AG04449 (cell line): ENCODE measurements at places on chromosomes 13 and 19.

DNA sequence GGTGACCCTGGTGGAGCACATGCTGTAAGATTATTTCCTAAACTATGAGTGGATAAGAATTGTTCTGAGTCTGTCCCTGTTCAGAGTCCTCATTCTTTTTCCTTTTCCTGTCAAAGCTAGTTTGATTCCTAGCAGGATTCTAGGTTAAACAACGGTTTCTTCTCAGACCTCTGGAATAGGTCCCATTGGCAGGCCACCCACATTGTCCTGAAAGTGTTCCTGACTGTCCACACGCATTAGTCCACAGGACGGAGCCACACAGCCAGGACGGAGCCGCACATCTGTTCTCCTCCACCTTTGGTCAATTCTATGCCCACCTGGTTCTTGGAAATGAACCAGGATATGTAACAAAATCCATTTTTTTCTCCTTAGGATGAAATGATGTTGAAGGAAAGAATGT, 46.1 kb downstream of the ANKRD10 start:
- DNase-seq: no peak

- no peak for DNase-seq
Observed at GRCh38 chr19:49489601-49490167, 2.3 kb downstream of the RPL13A start.

- no peak for DNase-seq
Observed at GRCh38 chr19:31616031-31616430, 266.8 kb upstream of the TSHZ3 start.

DNA sequence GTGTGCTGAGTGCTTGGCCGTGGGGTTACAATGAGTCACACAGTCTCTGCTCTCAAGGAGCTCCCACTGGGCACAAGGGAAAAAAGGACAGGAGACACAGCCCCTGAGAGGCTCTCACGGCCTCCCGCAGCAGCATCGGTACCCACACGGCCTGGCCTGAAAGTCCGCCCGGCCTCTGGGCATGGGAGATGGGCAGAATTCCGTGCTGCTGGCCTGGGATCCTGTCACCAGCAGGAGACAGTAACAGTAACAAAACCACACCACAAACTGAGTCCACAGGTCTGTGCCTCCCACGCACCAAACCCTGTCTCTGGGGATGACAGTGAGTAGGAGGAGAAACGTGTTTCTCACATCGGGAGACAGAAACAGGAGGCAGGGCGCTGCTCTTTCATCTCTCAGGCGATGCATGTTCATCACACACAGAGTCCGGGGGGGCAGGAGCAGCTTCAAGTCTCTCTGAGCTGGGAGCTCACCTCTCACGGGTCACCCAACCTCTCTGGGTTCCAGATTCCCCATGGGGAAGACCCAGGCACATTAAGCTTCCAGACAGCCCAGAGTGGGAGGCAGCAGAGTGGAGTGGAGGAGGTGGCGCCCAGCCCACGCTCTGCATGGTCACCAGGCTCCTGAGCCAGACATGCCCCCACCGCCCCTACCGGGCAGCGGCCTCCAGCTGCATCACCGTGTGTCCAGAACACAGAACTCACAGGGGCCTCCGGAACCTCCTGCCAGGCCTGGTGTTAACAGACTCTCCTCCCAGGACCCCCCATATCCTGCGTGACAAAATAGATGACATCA, 124.7 kb upstream of the VSTM2B start:
- no peak for DNase-seq

DNA sequence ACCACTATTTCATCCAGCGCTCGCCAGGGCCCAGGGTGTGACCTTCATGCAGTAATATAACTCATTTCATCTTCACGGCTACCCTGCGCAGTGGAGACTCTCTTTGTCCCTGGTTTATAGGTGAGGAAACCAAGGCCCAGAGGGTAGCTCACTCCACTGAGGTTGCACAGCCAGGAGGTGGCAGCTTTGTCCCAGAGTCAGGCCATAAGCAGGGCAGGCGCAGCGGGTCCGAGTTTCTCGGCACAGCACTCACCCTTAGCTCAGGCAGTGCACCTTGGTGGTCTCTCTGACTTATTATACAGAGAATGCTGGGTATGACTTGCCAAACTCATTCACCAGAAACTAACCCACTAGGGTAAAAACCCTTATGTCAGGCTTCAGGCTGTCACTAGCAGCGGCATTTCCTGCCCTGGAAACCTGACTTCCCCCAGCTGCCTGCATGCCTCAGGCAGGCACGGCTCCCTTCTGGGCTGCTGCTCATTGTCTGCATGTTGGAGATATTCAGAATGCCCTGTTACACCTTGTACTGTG, 24.5 kb downstream of the PPP5C start:
- DNase-seq: no peak

- DNase-seq: no peak
Observed at GRCh38 chr13:32142956-32143375, 111.4 kb downstream of the FRY start.

GRCh38 chr13:36870050-36870692, 49.9 kb downstream of the SMAD9 start:
- DNase-seq: no peak

DNA sequence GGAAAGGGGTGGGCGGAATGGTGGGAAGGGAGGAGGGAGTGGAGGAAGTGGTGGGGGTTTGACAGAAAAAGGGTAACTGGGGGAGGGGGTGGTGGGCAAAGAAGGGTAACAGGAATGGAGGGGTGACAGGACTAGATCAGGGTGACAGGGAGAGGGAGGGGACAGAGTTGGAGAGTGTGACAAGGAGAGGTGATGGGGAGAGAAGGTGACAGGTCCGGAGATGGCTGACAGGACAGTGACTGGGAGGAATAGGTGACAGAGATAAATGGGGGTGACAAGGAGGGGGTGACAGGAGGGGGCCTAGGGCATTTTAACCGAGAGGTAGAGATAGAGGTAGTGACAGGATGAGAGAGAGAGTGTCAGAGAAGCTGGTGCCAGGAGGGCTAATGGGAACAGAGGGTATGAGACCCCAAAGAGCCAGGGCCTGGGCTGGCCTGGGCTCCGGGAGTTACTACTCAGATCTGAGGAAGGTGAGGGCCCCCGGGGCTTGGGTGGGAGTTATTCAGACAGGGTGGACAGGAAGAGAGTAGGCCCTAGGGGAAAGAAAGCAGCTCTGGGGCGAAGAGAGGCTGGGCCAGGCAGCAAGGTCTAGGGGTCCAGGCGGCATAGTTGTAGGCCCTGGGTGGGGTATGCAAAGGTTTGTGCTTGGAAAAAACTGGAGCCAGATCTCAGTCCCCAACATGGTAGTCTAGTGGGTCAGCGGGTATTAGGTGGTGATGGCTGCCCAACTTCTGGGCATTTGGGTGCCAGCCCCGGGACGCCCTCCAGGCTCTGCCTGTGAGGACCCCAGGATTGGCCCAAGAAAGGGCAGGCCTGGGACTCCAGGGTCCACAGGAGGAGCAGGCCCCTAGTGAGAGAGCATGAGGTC, 660 bp downstream of the CIC start:
- no peak for DNase-seq

- no peak for DNase-seq
Observed at GRCh38 chr19:48551437-48552302, at the start of gene SULT2B1. Gene SULT2B1 (plus strand): TSS chr19:48552172. CDS start chr19:48552253, 81 bp downstream.

DNA sequence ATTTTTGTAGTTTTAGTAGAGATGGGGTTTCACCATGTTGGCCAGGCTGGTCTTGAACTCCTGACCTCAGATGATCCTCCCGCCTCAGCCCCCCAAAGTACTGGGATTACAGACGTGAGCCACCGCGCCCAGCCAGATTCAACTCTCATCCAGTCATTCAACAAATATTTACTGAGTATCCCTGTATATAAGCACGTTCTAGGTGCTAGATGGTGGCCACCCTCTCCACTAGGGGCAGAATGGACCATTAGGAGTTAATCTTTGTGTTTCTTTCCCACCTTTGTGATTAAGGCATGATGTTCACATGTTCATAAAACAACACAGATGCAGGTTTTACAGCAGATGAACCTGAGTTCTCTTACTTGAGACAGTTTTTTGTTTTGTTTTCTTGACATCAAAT, 7.3 kb downstream of the SHKBP1 start:
- DNase-seq: no peak

- DNase-seq: no peak
Observed at GRCh38 chr13:77002590-77003190, 10.8 kb downstream of the CLN5 start.

GRCh38 chr19:14536926-14537692, 7.7 kb downstream of the TECR start:
- DNase-seq: no peak

GRCh38 chr13:113616281-113616906, 31.8 kb downstream of the TFDP1 start:
- DNase-seq: no peak

- DNase-seq: no peak
Observed at GRCh38 chr19:42421591-42422031, 5.6 kb downstream of the LIPE start.

- DNase-seq: no peak
Observed at GRCh38 chr19:41563854-41564514, 12.0 kb upstream of the CEACAM21 start.

- no peak for DNase-seq
Observed at GRCh38 chr13:46507981-46508380, 45.0 kb upstream of the LRCH1 start.

DNA sequence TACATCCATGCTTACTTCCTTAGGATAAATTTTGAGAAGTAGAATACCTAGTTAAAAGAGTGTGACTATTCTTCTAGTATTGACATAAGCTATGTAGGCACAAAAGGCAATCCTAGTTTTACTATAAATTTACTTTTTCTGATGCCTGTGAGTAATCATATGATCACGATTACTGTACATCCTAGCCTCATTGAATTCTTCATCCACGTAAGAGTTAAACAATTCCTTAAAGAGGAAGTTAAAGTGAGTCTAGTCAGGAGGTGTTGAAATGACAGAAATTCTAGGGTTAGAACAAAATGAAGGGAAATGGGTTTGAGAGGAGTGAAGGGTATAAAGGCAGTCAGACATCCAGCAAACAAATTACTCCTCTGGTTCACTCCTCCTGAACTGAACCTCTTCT, at the start of gene ACOD1:
TSS of gene ACOD1 (plus strand) at position 363 of the 400 bp plus-strand sequence. CDS start 48 bp downstream, outside the sequence.
- DNase-seq: no peak

DNA sequence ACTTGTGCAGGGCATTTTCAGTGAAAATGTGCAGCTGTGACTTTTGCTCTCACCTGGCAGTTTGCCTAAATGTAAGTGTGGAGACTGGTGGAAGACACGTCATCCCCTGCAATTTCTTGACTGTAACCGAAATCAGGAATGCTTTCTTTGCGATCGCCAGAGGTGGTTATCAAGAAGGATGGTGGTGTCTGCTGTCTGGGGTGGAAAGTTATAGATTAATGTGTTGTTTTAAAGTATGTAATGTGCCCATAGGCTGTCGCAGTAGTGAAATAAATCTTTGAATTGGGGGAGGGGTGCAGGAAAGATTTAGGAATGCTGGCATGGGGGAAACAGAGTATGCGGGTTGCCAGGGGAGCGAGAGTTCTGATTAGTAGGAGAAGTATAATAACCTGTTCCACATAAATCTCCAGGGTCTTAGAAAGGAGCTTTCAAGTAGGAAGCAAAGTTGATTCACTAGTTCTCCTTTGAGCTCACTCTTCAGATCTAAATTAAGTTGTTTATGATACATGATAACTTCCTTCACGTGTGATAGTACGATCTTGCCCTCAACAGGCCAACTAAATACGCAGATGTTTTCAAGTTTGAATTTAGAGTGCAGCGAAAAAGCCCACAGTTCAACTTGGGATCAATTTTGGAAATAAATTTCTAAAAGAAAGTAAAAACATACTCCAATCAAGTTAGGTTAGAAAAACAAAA, 1520.0 kb upstream of the SLC10A2 start:
- DNase-seq: no peak
